ENCODE measurements at places on chromosomes 2 and 18.

DNA sequence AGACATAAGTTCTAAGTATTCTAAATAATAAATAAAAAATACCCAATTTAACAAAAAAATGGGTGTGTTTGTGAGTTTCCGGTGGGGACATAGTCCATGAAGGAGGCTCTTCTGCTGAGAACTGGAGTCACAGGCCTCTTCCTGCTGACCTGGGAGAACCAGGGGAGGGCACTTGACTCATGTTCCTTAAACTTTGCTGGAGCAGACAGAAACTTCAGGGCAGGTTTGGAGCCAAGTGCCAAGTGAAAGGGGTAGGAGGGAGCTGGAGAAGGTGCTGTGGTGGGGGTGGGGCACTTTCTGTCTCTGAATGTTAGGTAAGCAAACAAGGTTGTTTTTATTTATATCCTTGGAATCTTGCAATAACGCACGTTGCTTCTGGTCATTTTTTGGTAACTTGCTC is 78.8 kb upstream of the TTN start:
- no peak for DNase-seq

- no peak for DNase-seq
These were observed 16.7 kb upstream of the FOSL2 start for GRCh38 chr2:28375742-28376631.

DNA sequence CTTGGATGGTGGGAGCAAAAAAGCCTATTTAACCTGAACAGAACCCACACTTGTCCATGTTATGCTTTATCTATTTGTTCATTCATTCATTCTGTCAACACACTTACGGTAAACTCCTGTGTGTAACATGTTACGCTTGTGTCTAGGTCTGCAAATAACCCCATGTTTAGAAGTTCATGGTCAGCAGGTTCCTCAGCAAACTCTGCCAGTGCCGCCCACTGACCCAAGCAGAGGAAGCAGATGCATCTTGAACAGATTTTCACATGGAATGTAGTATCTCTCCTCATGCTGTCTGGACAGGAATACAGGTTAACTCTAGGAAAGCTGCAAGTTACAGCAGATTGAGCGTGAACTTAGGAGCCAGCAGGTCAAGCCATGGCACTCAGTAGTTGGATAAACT is 213.7 kb upstream of the COPS8 start:
- DNase-seq: no peak

DNA sequence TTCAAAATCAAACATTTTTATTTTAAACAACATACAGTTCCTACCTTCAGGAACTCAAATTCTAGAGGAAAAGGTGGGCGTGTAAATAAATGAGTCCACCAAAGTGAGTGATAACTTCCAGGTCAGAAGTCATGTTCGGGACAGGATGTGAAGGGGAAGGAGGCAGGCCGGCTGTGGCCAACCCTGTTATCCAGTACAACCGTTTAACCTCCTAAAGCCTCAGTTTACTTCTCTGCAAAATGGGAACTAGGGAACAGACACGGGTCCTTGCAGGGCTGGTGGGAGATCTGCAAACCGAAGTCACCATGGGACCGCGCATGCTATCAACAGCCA is 373 bp downstream of the EIPR1 start:
- no peak for DNase-seq
